ENCODE measurements at places on chromosomes 4 and X.
A peak's percentile ranks its signal among the peaks of the same experiment; 100 is the strongest.

DNA sequence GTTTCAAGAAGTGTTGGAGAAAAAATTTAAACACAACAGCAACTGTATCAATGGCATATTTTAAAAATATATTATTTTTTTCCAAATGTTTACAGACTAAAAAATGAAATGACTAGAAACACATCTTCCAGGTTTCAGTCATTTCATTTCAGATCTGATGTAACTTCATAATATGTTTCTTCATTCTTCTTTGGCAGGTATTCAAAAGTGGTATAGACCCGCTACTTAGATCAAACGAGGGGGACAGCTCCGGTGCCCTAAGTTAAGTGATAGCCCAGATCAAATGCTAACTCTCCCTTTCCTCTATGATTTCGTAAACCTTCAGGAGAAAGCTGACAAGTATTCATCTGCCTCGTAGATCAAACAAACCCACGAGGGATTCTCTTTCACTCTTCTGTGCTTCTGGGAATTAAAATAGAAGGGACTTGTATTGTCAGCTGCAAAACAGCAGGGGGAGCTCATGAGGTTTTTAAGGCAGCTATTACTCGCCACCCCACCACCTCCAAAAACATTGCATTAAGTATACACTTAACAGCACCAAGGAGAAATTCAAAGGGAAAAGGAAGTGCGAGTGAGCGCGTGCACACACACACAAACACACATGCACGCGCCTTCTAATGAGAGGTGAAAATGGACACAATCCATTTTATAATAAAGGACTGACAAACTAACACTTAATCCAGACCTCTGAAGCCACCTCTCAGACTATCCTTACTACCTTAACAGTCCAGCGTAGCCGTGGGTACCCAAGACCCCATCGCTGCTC, 21.4 kb downstream of the HELT start:
- DNase-seq, result peak; percentile 44

GRCh38 chr4:101501421-101501820, 154.1 kb upstream of the PPP3CA start:
- no peak for DNase-seq

- no peak for DNase-seq
Measured at GRCh38 chr4:163447481-163447880, 26.1 kb downstream of the TKTL2 start.

- no peak for DNase-seq
Measured at GRCh38 chr4:163048447-163048846, 118.2 kb downstream of the NAF1 start.

- no peak for DNase-seq
Measured at GRCh38 chr4:151887031-151887815, 126.4 kb upstream of the GATB start.

DNA sequence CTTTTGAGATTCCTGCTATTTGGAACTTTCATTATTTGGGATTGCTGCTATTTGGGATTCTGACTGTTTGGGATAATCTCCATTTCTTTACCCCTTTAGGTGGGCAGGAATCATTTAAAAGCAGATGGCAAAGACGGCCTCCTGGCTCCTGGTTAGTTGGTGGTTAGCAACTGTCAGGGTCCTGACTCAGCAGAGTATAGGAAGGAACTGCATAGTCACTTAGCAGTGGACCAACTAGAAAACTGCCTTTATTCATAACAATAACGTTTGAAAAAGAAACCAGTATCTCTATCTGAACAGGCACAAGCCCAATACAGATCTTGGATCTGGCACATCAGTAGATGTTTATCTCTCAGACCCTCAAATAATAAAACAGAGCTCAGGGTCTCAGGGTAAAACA, 469.7 kb upstream of the FGF16 start:
- no peak for DNase-seq

- no peak for DNase-seq
Measured at GRCh38 chrX:10395179-10395578, 225.2 kb downstream of the MID1 start.

DNA sequence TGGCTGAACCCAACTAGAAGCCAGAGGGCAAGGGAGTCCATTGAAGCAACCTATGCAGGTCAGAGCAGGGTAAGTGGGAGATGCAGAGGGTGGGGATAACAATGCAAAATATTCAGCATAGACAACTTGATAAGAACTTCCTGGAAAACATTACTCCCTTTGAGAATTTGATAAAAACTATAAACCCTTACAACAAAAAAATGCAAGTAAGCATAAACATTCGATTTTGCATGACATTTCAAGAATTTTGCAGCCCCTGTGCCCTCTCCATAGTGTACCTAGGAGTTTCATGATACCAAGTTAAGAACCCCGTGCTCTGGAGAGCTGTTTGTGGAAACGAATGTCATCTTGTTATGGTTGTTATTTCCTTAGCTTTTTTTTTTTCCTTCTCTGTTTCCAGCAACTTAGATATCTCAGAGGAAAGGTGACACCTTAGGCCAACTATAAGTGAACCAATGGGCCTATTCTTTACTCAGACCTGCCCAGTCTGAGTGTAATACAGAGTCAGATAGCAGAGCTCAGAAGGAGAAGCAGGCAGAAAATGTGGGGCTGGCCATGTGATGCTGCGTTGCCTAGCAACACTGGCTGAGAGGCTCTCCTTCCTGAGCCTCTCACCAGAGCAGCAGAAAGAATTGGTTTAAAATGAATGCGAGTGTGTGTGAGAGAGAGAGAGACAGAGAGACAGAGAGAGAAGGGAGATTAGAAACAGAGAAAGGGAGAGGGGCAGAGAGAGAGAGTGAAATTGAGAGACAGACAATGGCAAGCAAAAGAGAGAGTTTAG, 36.7 kb upstream of the GABRQ start:
- no peak for DNase-seq

- DNase-seq, result no peak
Measured at GRCh38 chrX:48451708-48452107, 18.4 kb downstream of the SLC38A5 start.

DNA sequence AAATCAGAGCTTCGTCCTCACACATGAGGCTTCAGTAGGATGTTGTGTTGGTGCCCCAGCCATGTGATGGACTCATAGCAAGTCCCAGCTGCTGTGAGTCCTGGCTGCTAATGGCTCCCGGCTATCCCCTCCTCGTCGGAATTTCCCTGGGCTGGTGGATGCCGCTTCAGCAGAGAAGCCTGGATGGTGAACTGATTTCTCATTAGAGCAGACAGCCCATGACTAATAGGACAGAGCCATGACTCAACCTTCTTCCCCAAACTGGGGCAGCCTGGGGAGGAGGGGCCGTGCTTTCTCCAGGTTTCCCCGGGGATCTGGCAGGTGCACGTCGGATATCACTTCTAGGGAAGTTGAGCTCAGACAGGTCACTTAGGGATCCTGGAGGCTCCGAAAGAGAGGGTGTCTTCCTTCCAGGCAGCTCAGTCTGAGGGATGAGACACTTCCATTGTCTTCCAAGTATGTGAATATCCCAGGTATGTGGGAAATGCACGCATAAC, 112.7 kb downstream of the ASMT start:
- no peak for DNase-seq

DNA sequence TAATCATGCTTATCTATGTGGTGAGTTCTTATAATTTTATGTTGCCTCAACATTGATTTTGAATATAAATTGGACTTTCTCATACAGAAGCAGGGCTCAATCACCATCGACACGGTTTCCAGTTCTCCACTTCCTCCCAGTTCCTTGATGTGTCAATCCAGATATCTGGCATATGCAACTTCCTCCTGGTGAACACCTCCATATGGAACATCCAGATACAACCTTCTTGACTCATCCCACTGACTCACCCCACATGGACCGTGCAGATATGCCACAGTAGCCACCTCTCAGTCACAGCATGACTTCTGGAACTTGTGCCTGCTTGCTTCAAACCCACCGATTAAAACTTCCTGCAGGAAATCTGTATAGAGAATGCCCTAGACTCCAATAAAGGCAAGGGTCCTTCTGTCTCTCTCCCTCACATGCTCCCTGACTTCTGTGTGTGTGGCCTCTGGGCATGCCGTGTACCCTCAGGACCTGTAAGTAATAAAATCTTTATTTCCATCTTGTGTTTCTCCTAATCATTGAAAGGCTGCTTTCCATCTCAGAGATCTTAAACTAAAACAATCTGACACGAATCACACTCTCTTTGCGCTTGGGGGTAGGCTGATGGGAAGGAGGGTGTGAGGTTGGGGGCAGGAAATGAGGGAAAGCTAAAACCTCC, 67.0 kb downstream of the HTRA3 start:
- DNase-seq, result no peak

DNA sequence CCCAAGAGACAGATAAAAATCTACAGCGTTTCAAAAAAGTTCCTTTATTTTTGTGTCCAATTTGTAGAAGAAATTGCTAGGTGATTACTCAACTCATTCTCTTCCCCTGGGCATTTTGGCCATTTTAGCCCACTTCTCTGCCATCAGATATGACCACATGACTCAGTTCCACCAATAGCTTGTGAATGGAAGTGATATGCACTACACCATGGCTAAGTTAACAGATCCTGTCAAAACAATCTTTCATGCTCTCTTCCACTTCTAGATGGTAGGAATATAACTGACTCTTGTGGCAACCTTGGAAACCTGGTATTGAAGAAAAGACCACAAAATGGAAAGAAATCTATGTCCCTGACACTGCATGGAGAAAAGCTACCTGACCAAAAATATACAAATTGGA, 26.2 kb upstream of the FREM3 start:
- no peak for DNase-seq

- no peak for DNase-seq
Measured at GRCh38 chr4:95265814-95266740, 282.7 kb downstream of the UNC5C start.

- no peak for DNase-seq
Measured at GRCh38 chrX:54157561-54157960, 25.5 kb downstream of the FAM120C start.

- DNase-seq, result no peak
Measured at GRCh38 chr4:56764775-56765174, 56.7 kb downstream of the SPINK2 start.

GRCh38 chr4:67522851-67523671, 22.2 kb downstream of the CENPC start:
- peak; percentile 17 for DNase-seq

- no peak for DNase-seq
Measured at GRCh38 chr4:127601029-127601428, 31.7 kb upstream of the INTU start.

DNA sequence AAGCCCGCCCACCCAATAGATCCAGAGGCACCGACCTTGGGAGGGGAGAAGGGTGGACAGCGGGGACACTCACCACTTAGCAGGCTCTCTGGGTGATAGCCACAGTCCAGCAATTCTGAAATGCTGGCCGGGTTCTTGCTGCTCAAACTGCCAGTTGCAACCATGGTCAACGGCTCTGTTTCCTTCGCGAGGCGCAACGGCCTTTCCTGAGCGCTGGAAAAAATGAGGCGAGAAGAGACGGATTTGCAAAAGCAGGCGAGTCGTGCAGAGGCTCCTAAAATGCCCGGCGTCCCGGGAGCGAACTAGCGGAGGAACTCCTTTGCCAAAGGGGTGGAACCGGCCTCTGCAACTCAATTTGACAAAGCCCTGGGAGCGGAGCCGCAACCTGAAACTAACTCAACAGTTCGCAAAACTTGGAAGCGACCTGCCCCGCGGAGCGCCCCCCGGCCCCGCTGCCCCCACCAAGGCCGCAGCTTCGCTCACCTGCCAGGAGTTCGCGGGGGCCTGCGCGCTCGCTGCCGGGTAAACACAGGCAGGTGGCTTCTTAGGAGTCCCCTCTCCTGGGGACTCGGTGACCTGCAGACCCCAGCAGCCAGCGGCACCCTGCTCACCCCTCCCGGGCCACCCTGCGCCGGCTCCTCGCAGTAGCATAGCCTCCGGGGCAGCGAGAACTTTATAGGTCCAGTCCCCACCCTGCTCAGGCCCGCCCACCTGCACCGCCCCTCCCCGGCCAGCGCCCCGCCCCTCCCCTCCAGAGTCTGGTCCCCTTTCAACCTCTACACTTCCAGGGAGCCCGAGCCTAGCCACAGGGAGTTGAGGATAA, at the start of gene DDIT4L:
Gene DDIT4L (minus strand): TSS at position 649 of the 823 bp plus-strand sequence. CDS start 485 bp downstream, at position 164.
- DNase-seq, result no peak

DNA sequence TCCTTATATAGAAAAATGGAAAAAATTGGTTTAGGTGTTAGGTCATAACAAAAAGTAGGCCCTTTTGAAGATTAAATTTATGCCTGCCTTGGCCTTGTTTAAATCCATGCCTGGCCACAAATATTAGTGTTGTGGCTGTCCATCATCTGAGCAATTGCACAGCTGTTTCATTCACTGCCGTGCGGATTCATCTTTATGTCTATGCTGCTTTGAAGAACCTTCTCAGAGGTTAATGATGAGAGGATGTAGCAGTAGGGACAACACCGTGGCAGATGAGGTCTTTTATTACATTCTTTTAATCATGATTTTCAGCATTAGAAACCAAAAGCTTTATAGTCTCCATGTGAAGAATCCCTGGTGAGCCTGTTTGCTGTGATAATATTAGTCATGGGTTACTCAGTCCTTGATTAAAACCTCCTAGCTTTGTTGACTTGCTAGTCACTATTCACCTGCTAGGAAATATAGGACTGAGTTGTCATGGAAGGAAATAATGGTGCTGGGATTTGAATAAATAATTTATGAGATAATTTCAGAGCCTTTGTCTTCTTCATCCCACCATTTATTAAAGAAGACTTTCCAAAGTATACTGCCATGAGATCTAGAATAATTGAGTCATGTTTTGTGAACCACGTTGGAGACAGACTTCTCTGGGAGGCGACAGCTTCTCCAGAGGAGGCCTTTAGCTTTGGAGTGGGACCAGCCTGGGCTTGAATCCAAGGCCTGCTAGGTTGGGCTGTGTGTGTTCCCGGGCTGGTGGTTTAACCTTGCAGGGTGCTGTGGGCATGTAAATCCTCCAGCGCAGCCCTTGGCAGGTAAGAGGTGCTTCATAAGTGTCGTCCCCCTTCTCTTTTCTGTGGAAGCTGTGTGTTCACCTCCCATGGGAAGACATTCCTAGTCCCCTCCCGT, 53.5 kb downstream of the PTTG2 start:
- DNase-seq, result no peak

GRCh38 chr4:186808630-186809018, 85.0 kb upstream of the FAT1 start:
- no peak for DNase-seq

GRCh38 chr4:125353131-125353530, 38.4 kb downstream of the FAT4 start:
- DNase-seq, result no peak

DNA sequence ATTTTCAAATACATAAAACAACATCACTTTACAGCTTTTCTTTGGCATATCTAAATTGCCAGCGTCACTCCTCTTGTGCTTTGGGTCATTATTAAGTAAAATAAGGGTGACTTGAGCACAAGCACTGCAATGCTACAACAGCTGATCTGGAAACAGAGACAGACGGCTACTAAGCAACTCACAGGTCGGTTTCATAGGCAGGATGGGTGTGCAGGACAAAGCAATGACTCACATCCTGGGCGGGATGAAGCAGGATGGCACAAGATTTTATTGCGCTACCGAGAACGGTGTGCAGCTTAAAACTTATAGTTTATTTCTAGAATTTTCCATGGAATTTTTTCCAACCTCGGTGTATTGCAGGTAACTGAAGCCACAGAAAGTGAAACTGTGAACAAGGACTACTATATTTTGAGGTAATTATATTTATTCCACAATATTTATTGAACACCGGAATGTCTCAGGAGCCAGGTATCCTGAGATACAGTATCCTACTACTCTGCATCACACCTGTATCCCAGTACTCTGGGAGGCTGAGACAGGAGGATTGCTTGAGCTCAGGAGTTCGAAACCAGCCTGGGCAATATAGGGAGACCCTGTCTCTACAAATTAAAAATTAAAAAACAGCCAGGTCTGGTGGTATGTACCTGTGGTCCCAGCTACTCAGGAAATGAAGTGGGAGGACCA, 215.5 kb downstream of the APBB2 start:
- no peak for DNase-seq
